ENCODE measurements at places on chromosomes 11 and 22.
A peak's percentile ranks its signal among the peaks of the same experiment; 100 is the strongest.

DNA sequence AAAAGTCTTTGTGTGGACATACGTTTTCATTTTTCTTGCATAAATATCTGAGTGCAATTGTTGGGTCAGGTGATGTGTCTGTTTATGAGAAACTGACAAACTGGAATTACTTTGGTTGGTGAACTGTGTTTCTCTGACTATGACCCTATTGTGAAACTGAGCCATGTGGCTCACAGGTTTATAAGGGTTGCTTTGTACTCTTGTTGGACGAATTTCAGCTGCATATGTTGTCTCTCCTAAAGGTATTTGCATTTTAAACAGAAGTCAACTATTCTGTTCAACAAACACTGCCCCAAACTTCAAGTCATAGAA is 34.4 kb upstream of the RASD2 start:
- no peak for DNase-seq

- DNase-seq = peak; percentile 12
Observed at GRCh38 chr22:39773976-39774539, 119.5 kb downstream of the ENTHD1 start.

- no peak for DNase-seq
Observed at GRCh38 chr22:28151151-28151816, 232.2 kb upstream of the PITPNB start.

DNA sequence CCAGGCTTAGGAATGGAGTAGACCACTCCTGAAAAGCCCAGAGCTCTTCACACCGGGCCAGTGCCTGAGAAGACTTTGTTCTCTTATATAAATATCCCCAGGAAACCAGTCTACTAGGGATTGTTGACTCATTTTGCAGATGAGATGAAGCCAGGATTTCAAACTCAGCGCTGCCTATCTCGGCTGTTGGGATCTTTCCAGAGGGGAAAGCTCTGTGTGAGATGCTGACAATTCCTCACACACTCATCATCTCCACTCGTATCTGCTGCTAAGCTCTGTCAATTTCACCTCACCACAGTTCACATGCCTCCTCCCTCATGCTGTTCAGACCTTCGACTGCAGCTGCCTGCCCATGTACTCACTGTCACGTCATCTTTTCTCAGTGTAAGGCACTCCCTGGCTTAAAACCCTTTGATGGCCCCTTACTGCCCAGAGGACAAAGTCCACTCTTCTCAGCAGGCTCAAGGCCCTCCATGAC is 12.5 kb downstream of the USH1C start:
- DNase-seq = no peak

- no peak for DNase-seq
Observed at GRCh38 chr11:25727944-25728343, 604.0 kb upstream of the ANO3 start.

GRCh38 chr11:74735365-74735928 is 4.2 kb upstream of the CHRDL2 start:
- no peak for DNase-seq

DNA sequence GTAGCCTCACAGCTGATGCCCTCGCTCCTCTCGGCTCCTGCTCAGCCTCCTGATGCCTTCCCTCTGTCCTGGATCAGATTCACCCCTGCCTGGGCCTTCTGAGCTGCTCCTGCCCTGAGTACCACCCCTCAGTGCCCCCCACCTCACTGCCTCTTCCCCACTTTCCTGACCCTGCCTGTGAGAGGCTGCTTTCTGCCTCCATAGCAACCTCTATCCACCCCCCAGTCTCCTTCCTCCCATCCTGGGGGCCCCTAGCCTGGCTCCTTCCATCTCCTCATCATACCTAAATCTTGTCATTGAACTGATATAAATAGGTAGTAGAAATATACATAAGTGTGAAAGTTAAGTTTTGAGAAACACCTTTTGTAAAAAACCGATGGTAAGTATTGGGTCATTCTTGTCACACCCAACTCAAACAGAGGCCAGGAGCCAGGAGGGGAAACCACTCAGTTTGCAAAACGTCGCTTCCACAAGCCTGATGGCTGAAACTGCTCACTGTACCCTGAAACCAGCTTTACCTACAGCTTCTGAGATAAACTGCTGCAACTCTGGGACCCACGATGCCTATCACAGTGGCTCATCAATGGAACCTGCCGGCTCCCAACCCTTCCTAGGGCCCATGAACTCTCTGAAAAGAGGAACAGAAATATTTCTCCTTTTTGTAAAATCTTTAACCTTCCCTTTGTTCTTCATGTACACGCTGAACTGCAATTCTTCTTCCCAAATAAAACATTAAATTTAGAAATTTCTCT is 4.8 kb upstream of the APOBEC3H start:
- DNase-seq = no peak
